ENCODE measurements at places on chromosomes 11 and 22.

- no peak for DNase-seq
Observed at GRCh38 chr22:50084614-50085021, 608 bp downstream of the MLC1 start.

GRCh38 chr11:8930456-8931175 lies 2.1 kb downstream of the C11orf16 start:
- no peak for DNase-seq

DNA sequence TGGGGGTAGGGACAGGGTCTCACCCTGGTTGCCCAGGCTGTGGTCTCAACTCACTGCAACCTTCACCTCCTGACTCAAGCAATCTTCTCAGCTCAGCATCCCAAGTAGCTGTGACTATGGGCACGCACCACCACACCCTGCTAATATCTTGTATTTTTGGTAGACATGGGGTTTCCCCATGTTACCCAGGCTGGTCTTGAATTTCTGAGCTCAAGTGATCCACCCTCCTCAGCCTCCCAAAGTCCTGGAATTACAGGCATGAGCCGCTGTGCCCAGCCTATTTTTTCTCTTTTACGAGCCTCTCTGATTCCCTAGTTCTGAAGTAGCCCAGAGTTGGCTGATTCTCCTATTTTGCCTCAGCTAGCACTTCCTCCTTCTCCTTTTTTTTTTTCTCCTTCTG lies 83.6 kb downstream of the ZNF280B start:
- DNase-seq = no peak

- DNase-seq = no peak
Observed at GRCh38 chr11:73907191-73907590, 30.4 kb downstream of the PAAF1 start.

GRCh38 chr11:1071571-1072115 lies 3.0 kb upstream of the MUC2 start:
- no peak for DNase-seq

GRCh38 chr11:6437993-6438392 lies 2.8 kb downstream of the HPX start:
- no peak for DNase-seq
